ENCODE measurements at places on chromosomes 1 and 21.

DNA sequence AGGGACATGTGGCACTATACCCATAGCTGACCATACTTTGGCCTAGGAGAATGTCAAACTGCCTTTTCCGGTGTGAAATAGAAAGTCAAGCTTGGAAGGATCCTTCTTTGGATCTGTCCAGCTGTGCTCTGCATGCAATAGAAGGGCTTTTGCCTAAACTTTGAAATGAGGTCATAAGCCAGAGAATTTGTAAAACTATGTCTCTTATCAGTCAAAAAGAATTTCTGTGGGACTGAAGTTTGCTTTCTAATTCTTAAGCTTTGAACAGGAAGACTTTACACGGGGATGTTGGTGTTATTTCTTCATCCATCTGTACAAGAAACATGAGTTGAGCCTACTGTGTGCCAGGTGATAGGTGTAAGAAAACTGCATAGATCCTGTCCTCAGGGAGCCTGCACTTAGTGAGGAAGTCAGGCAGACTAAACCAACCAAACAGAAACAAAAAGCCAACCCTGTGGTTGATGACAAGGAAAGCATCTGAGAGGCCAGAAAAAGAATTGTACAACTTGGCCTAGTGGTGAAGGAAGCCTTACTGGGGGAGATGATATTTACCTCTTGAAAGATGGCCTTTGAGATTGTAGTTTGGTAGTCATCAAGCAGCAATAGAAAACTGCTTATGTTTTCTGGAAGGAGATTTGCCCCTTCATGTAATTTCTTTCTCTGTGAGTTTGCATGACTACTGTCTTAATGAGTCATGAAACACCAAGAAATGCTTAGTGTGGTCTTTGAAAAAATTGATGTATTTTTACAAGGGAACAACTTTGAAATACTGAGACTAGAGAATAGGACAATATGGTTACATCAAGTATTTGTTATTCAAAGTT lies 24.8 kb downstream of the TGFB2 start:
- no peak for DNase-seq

DNA sequence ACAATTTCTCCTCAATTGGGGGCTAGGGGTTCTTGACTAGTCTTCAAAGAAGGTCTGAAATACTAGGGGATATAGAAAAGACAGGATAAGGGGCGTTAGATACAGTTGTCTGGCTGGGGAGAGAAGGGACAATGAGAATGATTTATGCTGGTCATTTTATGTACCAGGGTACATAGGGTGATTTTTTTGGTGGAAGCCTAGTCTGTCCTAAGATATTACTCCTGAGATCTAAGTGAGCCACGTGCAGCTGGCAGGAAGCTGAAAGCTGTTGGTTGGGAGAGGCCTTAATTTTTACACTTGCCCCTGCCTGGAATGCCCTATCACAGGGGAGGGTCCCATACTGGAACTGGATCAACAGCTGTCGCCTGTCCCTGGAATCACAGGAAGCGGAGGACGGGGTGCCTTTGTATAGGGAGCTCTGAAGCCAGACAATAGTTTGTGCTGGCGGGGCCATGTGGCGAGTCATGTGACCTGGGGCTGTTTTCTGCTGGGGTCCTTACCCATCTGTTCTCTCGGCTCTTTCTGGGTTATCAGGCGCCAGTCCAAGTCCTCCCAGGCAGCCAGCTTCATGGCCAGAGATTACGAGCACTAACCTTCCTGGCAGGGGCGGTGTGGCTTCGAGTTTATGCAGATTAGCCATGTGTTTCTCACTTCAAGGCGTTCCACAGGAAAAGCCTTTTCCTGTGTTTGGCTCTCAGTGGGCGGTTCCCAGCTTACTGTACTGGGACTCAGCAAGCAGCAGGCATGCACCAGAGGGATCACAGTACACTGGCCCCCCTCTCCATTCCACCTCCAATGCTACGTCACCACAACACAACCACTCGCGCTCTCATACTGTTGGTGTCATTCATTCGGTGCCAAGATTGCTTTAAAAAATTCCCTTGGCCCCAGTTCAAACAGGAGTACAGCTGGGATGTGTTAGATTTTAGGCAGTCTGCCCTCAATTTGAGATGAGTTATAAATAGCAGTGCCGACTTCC lies 27.5 kb downstream of the ARID1A start:
- peak; percentile 44 for DNase-seq

- DNase-seq = no peak
These were observed 3.1 kb downstream of the BNIPL start for GRCh38 chr1:151039521-151039920.

DNA sequence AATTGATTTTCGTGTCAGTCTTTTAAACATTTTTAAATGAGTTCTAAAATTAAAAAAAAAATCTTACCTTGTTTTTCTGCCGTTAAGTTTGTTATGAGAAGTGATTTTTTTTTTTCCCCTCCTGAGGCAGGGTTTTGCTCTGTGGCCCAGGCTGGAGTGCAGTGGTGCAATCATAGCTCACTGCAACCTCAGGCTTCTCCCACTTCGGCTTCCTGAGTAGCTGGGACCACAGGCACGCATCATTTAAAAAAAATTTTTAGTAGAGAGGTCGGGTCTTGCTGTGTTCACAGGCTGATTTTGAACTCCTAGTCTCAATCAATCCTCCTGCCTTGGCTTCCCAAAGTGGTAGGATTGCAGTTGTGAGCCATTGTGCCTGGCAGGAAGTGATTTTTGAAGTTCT lies 41.1 kb downstream of the MTR start:
- no peak for DNase-seq

GRCh38 chr1:20478057-20478635 lies 7.9 kb downstream of the CAMK2N1 start:
- DNase-seq = no peak

DNA sequence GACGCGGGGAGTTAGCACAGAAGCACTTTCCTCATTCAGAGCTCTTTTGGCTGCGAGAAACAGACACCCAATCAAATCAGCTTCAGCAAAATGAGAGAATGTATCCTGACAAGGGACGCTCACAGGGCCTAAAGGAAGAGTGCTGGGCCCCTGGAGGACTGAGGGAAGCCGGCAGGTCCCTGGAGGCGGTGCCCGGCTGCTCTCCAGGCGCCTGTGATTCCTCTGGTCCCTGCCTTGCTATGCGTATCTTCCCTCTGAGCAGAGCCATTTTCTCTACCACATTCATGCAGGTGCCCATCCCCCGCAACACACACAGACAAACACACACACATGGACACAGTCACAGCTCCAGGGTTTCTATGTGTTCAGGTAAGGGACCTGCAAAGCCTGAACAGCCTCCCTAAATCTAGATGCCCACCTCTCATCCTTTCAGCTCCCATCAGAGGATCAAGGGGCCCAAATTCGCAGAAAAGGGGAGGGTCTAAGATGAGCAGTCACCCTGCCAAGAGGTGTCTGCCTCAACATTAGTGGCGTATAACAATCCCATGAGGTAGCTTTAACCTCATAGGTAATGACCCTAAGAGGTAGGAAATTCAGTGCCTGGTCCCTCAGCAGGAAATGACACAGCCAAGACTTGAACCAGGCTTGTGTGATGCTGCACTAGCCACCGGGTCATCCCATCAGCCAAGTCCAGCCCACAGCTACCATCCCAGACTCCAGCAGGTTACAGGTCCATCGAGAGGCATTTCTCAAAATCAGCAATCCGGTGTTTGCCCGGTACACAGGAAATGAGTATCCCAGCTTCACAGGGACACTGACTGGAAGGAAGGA lies 29.0 kb downstream of the PTAFR start:
- no peak for DNase-seq

DNA sequence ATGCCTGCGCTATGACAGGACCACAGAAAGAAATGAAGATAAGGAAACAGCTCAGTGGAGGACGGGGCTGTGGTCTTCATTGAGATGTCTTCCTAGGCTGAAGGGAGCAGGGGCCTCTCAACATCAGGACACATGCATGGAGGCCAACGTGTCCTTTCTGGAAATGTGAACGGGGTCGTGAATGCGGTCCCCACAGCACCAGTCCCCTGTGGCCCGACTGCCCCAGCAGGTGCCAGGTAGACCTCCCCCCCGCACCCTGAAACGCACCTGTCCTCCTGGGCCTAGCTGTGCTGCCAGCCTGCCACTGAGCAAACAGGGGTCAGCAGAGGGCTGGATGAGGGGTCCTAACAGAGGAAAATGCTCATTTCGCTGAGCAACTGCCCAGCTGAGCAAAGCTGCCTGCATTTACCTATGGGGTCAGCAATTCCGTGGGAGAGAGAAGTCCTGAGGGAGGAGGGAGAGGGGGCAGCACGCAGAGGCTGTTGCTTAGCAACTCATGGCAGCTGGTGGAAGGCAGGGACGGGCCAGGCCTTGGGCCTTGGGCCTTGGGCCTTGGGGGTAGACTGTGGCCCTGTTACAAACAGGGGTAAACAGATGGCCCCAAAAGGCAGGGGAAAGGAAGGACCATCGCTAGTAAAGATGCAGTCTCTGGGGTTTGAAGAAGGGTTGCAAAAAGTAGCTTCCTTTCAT lies 77.4 kb downstream of the NPHP4 start:
- no peak for DNase-seq

GRCh38 chr1:203706444-203706843 lies 58.5 kb upstream of the LAX1 start:
- no peak for DNase-seq

DNA sequence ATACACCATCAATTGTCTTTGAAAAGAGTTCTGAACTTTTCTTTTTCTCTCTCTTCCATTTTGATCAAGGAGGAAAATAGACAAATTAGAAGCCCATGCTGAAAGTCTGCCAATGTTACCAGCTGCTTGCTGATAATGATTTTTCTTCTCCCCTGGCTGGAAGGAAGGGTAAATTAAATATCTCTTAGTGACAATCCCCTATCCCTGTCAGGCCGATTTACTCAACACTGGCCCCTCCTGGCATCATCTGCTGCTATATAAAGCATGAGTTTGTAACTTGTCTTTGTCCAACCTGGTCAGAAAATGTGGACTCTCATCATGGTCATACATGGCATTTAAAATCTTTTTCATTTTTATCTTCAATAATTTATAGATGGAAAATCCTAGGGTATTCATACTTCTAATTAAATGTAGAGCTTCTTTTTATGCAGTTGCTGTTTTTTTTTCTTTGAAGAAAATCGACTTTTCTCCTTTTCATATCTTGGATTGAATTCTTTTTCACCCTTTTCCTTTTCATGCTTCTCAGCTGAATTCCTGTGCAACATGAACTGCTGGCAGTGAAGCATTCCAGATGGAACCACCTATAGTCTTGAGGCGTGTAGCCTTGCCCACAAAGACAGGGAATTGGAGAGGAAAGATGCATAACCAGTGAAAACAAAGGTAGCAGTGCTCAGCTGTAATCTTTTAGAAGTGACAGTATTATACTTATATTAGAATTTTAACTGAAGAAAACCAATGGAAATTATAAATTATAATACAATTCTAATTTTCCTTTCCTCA lies 214.7 kb upstream of the PTGFR start:
- DNase-seq = no peak

GRCh38 chr1:110148961-110149360 lies 1.3 kb upstream of the SLC6A17 start:
- peak; percentile 12 for DNase-seq

DNA sequence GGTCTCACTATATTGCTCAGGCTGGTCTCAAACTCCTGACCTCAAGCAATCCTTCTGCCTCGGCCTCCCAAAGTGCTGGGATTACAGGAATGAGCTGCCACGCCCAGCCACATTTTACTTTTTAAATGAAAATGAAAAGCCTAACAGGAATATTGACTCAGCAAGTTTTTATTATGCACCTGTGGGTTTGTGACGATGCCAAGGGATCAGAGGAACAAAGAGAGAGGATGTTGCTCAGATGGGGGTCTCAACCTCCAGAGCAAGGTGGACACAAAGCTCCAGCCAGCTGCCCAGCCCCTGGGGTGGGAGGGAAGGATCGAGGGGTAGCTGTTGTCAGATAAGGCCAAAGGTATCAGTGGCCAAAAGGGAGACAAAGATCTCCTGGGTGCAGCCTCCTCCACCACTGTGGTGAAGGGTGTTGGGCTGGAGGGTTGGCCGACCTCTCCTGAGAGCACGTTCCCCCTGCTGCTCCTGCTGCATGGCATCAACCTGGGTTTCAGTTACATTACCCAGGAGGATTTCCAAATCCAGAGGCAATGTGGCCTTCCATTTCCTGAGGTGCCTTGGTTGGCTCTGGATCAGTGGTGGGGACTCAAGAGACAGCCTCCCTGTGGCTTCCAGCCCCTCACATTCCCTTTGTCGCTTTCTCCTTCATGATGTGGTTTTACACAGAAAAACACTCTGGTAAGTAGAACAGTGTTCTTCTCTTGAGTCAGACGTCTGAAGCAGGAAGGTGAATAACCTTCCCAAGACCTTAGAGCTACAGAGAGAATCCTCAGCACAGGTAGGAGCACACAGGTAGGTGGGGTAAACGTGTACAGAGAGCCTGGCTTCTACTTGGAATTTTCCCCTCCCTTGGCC lies 34.2 kb downstream of the ZNF496 start:
- DNase-seq = no peak

DNA sequence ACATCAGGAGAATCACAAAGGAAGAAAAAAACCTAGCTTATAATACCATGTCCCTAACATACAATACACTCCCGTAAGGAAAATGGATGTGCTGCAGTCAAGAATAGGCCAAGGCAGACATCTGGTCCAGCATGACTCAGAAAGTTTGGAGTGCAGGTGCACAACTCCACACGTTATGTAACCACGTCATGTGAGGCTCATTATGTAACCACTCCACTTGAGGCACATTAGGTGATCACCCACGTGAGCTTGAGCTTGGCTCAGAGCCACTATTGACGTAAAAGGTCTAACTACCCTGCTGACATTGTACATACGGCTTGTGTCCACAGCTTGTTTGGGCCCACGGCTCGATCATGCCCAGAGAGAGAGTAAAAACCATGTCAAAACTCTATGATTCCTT lies 99.8 kb upstream of the C1orf21 start:
- DNase-seq = no peak

DNA sequence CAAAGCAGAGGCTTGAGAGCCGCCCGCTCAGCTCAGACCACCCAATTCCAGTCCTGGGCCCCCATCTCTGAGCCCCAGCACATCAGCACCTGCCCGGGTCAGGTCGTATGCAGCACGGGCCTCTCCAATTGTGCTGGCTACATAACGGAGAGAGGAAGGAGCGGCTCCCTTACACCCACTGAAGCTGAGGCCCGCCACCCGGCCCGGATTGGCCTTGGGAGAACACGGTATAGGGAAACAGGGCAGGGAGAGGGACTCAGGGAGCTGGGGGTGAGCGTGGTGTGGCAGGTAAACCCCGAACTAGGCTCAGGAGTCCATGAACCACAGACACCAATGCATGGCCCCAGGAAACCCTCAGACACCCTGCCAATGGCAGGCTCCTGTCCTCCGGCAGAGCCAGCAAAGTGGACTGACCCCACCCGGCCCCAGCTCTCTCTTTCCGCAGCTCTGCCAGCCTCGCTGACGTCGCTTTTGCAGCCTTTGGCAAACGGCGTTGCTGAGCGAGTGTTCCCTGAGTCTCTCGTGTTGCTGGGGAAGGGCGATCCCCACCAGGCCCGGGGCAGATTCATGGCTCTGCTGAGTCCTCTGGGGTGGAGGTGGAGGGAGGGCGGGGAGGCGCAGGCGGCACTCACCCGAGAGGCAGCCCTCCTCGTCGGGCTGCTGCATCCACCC lies 16.5 kb downstream of the MEGF6 start:
- DNase-seq = no peak

DNA sequence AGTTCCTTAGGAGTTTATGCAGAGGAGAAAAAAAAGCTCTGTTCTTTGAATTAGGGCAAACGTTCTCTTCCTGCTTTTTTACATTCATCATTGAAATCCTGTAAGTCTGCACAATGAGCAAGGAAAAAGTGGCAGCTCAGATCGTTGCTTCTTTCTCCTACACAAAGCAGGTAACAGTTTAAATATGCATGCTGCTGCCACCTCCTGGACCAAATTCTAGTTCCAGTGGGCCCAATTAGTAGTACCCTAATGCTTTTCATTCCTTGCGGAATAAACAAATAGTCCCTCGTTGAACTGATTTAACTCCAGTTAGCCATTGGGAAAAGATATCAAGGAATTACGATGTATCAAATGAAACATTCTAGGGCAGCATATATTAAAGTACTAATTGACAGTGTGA lies 20.1 kb downstream of the YTHDF2 start:
- DNase-seq = no peak
